C1 segment of cervical spinal cord (tissue), 14 donors: ENCODE measurements at places on chromosomes 5 and 9.

DNA sequence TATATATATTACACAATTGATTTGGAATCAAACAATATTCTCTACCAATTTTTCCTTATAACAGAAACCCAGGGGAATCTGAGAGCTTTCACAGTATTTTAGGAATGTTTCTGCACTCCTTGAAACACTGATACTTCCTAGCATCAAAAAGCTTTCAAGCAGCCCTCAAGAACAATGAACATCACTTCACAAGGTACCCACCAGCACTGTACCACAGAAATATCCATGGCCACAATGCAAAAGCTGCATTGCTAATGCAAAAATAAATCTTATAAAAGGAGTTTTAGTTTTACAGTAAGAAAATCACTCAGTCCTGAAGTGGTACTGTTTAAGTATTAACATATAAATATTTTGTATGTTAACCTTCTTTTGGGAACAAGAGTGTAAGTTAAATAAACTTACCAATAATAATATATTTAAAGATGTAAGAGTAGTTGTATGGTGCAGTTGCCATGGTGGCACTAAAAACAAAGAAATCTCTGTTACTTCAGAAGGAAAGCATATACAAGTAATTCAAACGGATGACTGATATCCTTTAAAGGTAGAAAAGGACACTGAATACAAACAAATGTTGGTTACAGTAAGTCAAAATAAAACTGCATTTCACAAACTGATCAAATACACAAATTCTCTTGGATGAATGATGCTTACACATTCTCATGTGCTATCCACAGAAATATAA lies 8.6 kb downstream of the RAB14 start:
- DNase-seq = no peak

DNA sequence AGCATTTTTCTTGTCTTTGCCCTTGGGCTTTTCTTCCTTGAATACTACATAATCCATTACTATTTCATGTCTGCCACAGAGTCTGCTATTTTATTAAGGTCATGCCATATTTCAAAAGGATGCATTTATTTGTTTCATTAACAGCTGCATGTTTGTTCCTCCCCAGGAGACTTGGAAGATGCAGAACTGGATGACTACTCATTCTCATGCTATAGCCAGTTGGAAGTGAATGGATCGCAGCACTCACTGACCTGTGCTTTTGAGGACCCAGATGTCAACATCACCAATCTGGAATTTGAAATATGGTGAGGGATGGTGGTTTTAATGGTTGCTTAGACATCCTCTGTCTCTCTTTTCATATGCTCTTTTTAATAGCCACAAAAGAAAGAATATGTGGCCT lies 4.0 kb downstream of the IL7R start:
- no peak for DNase-seq

DNA sequence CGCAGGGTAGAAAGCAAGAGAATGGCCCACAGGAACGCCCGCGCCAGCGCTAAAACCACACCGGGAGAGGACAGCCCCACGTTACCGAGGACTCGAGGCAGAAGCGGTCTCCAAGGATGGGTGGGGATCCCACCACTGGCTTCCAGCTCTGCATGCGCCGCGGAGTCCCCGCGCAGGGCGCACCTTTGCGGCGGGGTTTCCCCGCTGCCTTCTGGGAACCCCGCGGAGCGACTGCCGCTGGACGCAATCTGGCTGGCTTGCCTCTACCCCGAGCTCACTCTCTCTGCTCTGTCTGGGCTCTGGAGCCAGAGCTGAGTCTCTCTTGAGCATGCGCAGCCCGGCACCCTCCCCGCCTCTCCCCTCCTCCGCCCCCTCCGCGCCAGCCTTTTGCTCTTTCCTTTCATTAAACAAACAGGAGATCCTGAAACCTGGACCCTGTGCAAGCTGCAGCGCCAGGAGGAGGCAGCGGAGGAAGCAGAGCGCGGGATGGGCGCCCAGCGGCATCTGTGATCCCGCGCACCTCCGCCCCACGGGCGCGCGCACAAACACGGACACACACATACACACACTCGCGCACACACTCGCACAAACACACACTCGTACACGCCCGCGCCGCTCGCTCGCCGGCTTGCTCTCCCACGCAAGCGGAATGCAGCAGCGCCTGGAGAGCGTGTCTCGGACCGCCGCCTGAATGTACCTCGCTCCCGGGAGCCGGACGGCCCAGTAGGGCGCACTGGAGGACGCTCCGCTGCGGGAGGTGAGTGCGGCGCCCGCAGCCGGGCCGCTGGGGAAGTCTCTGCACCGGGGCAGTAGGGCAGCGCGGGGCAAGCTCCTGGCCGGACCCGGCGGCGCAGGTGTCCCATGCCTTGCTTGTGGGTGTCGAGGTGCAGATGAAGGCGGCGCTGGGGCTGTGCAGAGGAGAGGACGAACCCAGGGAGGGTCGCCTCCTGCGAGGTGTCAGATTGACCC lies at the start of gene PLPPR1:
PLPPR1 (plus strand) TSS at position 382 of the 969 bp plus-strand sequence.
- DNase-seq = peak; percentile 50

DNA sequence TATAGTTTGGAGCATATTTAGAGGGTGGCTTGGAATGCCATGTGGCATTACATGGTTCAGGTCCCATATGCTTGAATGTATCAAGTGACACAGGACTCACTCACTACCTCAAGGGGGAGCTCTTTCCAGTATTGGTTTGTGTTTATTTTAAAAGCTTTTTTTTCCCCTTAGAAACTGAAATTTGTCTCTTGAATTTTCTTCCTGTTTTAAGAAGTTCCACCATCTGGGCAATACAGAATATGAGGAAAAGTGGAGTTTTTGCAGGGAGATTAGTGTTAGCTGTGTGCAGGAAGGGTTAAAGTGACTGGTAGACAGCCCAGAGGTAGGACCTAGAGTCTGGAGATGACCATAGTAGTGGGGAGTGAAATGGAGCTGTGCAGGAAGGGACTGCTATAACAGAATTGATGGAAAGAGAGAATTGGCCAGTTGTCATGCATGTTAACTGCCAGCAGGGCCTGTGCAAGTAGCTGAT lies 36.6 kb downstream of the CTNNA1 start:
- DNase-seq = no peak

GRCh38 chr5:123156577-123157296 lies 67.7 kb downstream of the PRDM6 start:
- no peak for DNase-seq

- DNase-seq = no peak
These were observed 170.4 kb upstream of the OTULINL start for GRCh38 chr5:14411216-14411615.

GRCh38 chr9:114606068-114606467 lies 5.0 kb upstream of the TMEM268 start:
- no peak for DNase-seq

- DNase-seq = no peak
These were observed 12.8 kb downstream of the BTNL9 start for GRCh38 chr5:181052672-181053487.

DNA sequence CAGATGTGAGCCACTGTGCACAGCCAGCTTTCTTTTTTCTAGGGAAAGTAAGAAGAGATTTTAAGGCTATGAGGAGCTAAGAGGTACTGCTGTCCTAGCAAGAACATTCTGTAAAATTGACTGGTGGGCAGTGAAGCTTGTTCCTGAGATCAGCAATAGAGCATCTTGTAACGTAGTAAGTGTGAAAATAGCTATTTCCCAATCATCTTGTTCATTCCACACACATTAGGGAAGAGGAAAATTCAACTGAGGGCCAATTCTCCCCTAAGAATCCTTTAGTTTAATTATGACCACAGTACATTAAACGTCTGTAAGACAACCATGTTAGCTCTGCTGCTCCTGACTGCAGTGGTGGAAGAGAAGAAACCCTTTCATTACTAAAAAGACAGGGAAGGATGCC lies 246.2 kb downstream of the EFNA5 start:
- no peak for DNase-seq

DNA sequence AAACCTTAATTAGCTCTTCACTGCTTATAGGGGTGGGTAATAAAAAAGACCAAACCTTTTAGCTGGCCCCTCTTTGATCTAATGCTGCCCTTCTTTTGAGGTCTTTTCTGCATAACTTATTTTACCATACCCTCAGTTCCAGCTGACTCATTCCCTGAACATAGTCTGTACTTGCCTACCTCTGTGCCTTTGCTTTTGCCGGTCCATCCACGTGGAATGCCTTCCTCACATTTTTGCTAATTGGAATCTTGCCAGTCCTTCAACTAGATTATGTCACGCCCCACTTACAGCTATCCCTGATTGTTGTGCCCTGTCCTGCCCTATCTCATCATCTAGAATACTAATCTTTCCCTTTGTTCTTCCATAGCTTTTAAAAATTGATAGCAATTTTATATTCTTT lies 44.2 kb downstream of the FAF2 start:
- DNase-seq = no peak

- DNase-seq = no peak
These were observed 82.2 kb downstream of the IPO11 start for GRCh38 chr5:62494772-62495171.

DNA sequence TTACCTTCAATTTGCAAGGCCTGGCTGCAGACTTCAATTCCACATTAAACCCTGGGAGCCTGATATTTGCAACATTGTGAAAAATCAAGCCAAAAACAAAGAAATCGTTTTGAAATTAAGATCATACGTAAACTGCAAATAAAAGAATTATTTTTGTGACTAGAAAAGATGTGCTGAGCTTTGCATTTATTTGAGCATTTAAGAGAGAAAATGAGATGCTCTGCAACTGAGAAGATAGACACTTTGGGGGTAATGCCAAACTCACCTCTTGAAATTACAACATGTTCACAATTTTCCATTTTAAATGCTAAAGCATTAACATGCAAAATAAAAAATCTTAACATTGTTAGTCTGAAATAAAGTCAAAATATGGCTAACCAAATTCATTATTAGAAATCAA lies 46.6 kb downstream of the CSNK1A1 start:
- DNase-seq = no peak

GRCh38 chr5:143101121-143101520 lies 302.4 kb downstream of the NR3C1 start:
- DNase-seq = no peak

DNA sequence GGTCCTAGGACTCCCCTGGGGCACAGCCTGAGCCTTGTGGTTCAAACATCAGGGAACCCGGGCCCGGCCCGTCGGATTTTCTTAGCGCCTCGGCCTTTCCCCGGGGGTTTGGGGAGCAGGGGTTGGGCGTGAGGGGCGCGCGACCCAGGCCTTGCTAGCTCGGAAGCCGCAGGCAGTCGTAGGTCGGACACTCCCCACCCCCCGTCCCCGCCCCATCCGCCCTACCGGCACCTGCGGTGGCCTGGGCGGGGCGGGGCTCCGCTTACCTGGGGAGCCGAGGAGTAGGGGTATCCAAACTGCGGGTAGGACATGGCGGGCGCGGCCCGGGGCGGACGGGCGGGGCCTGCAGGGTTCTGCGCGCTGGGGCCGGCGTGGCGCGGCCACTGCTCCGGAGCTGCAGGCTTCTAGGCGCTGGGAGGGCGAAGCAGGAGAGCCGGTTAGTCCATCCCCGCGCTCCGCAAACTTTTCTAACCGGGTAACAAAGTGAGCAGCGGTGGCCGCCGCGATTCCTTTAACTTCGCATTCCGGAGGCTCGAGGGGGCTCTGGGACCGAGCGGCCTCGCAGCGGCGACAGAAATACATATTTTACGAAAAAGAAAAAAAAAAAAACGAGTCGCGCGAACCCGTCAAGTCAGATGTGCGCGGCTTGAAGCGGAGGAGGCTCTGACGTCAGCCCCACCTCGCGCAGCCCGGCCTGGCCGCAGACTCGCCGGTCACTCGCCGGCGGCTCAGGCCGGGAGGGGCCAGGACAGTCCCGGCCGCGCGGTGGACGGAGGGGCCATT lies at the start of gene IRX4:
IRX4 (minus strand) TSS at position 589 of the 783 bp plus-strand sequence; CDS start at position 311, 278 bp downstream.
- no peak for DNase-seq

DNA sequence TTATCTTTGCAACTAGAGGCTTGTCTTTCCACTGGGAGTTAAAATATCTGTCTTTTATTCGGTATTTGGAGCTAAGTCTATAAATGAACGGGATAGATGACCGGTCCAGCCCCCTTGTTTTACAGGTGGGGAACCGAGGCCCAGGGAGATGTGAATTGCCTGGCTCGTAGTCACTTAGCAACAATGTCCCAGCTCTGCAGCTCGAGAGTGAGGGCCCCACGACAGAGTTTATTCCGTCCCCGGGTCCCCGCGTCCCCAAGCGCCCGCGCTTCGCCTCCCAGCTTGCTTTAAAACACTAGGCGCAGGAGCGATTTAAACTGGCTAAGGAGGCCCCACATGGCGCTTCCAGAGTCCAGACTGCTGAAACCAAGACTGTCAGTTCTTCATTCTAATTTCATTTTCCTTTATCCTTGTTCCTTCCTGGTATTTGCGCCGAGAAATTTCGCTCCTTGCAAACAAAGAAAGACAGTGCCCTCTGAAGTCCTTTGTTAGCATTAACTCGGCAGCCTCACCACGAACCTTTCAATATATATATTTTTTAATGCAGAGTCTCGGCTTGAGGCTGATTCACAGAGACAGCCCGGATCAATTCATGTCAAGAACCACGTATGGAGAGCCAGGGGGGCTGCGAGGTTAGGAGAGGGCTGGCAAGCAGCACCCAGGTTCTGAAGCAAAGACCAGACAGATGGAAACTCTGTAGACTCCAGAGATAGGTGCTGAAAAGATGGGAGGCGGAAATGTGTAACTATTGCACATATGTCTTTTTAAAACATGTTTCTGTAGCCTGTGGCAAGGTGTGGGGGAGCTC lies 1.4 kb upstream of the ENC1 start:
- no peak for DNase-seq

GRCh38 chr9:81213456-81213855 lies 475.9 kb downstream of the TLE1 start:
- DNase-seq = no peak

GRCh38 chr5:138720840-138721239 lies 32.4 kb upstream of the CTNNA1 start:
- no peak for DNase-seq

- no peak for DNase-seq
These were observed 229.5 kb downstream of the ARL15 start for GRCh38 chr5:54080831-54081230.

DNA sequence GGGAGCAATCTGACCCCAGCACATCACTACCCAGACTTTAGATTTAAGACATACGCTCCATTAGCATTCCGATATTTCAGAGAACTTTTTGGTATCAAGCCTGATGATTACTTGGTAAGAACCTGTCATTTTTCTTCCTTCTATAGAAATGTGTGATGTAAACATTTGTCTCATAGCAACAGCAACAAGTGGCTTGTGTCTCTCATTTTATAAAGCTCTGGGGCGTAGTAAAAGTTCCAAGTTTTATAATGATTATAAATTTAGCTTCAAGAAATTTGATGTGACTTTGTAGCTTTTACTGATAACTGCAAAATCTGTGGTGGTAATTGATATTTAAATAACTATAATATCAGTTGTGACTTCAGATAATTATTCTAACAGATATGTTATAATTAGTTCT lies 137.2 kb downstream of the PRKACG start:
- DNase-seq = no peak

- DNase-seq = no peak
These were observed 431.4 kb upstream of the CCNG1 start for GRCh38 chr5:163005949-163006348.

DNA sequence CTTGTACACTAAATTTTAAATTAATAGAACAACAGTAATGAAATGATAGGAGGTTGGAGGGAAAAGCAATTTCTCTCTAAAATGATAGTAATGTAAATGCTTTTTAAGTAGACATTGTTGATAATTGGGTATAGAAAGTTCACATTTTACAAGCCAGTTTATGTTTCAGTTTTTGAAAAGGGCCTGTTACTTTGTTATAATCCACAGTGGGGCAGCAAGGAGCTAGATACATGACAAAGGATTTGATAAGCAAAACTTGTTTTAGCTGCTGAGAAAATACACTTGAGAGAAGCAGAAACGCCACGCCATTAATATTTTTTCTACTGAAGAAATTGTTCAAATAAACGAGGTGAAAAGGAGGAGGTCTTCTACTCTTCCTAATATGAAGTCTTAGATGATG lies 30.2 kb downstream of the SREK1 start:
- DNase-seq = no peak

GRCh38 chr5:142815469-142815868 lies 45.3 kb downstream of the ARHGAP26 start:
- no peak for DNase-seq
